Suprapubic skin (tissue), 4 donors: ENCODE measurements at places on chromosomes 6 and 20.

DNA sequence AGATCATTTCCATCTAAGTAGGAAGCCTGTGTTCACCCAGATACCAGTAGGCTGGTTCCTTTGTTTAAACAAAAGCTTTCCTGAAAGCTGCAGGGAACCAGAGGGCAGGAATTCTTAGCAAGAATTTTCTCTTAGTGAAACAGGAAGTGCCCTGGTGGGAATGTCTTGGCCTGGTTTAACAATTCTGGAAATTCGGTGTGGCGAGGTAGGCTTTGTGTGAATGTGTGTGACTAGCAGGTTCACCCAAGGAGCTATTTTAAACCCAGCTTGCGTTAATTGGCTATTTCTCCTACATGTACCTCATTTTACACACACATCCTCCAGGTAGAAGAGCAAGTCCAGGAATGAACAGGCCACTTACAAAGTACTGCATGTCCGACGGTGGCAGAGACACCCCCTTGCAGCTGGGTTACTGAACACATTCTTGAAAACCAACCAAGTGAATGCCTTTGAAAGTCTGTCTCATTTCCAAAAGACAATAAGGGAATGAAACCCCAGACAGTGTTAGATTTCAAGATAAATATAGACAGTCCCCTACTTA, 64.6 kb downstream of the GFOD1 start:
- DNase-seq = no peak

- DNase-seq = no peak
Observed at GRCh38 chr6:121652726-121653623, 217.5 kb downstream of the GJA1 start.

DNA sequence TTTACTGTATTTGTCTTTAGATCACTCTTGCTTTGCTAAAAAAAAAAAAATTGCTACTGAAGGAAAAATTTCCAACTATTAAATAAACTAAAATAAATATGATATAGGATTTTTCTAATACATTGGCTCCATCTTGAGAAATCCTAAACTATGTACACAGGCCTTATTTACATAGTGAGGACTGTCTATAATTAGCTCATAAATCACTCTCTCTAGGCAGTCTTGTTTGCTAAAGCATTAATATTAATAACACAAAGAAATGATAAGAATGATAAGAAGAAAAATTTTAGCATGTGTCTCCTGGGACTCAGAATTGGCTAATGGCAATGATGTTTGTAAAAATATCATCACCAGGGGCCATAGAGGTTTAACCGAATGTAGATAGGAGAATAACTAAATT, 13.3 kb upstream of the CRYBG1 start:
- DNase-seq = no peak

GRCh38 chr20:62642666-62643520, 590 bp downstream of the SLCO4A1 start:
- DNase-seq = no peak
